AG10803 (cell line): ENCODE measurements at places on chromosomes 16 and 17.

GRCh38 chr16:10970065-10970464 is 25.7 kb downstream of the CLEC16A start:
- no peak for DNase-seq

- DNase-seq: peak; percentile 88
Measured at GRCh38 chr16:31460582-31461002, 1.3 kb downstream of the ARMC5 start.

DNA sequence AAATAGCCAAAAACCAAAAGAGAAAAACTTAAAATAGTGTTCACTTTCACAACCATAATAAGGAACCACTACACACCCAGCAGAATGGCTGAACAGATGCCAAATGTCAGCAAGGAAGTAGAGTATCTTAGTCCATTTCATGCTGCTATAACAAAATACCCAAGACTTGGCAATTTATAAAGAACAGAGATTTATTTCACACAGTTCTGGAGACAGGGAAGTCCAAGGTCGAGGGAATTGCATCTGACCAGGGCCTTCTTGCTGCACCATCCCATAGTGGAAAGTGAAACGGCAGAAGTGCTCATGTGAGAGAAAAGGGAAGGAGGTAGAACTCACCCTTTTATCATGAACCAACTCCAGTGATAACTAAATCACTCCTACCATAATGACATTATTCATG is 33.8 kb upstream of the CCL22 start:
- no peak for DNase-seq

GRCh38 chr17:29124925-29125273 is 55.3 kb downstream of the MYO18A start:
- no peak for DNase-seq

GRCh38 chr16:85894266-85894665 is 4.7 kb upstream of the IRF8 start:
- no peak for DNase-seq

DNA sequence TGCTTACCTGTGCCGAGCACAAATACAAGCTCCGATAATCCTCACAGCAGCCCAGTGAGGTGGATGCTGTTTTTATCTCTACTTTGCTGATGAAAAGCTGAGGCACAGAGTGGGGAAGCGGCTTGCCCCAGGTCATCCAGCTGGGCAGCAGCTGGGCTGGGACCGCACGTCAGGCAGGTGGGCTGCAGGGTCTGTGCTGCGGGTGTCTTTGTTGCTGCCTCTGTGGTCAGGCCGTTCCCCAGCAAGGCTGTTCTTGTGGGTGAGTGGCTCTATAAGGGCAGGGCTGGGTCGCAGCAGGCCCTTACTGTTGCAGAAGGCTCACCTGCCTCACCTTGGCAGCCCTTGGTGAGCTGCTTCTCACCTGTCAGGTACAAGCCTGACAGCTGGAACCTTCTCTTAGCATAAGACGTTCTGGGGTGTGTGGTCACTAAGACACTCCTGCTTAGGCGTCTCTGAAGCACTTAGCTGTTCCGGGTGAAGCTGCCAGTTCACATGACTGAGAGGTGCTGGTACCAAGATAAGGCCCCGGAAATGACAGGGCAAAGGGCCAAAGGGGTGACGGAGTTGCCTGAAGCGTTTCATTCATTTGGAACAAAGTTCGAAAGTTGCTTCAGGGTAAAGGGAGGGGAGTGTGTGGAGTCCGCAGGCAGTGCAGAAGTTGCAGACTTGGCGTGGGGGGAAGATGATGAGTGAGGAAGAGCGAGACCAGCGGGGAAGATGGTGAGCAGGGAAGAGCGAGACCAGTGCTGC is 17.4 kb downstream of the IRF8 start:
- no peak for DNase-seq

GRCh38 chr16:74580833-74581232 is 26.1 kb downstream of the GLG1 start:
- DNase-seq: peak; percentile 8

DNA sequence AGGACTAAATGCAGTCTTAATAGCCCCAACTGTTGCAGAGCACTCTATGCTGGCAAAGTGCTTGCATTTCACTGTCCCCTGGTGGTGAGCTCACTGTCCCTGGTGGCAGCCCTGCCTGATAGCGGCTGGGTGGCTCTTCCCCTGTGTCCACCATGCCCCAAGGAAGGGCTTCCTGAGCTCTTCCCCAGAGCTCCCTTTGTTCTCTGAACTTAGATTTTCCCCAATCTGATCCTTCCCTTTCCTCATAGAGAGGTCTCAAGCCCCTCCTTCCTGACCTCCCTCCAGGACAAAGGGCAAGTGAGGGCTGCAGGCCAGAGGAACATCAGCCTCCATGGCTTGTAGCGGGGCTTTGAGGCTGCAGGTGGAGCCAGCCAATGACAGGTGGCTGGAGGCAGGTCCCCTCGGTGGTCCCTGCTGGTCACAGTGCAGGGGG is 17.0 kb downstream of the BEAN1 start:
- no peak for DNase-seq

GRCh38 chr17:82938873-82939620 is 99.2 kb upstream of the ZNF750 start:
- DNase-seq: no peak

GRCh38 chr17:81349397-81350319 is 45.6 kb upstream of the BAHCC1 start:
- DNase-seq: no peak

DNA sequence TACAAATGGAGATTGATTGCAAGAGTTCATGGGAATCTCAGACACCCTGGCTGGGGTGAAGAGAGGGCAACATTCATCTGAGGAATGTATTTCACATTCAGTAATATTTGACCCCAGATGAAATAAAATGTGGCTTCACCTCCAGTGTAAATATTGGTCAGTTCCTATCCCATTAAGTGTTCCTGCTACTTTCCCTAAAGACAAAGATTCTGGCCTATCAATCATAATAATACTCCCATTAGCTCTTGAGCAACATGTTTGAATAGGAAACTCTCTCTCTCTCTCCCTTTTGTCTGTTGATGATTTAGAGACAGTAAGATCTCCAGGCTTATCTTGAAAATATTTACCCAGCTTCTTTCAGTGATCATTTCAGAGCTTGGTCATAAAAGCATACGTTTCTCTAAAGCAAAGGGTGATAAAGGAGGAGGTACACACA is 70.1 kb downstream of the KCNJ2 start:
- DNase-seq: no peak

- DNase-seq: no peak
Measured at GRCh38 chr17:67290711-67291291, 45.8 kb upstream of the HELZ start.

- no peak for DNase-seq
Measured at GRCh38 chr17:5530265-5531084, 44.1 kb downstream of the MIS12 start.

DNA sequence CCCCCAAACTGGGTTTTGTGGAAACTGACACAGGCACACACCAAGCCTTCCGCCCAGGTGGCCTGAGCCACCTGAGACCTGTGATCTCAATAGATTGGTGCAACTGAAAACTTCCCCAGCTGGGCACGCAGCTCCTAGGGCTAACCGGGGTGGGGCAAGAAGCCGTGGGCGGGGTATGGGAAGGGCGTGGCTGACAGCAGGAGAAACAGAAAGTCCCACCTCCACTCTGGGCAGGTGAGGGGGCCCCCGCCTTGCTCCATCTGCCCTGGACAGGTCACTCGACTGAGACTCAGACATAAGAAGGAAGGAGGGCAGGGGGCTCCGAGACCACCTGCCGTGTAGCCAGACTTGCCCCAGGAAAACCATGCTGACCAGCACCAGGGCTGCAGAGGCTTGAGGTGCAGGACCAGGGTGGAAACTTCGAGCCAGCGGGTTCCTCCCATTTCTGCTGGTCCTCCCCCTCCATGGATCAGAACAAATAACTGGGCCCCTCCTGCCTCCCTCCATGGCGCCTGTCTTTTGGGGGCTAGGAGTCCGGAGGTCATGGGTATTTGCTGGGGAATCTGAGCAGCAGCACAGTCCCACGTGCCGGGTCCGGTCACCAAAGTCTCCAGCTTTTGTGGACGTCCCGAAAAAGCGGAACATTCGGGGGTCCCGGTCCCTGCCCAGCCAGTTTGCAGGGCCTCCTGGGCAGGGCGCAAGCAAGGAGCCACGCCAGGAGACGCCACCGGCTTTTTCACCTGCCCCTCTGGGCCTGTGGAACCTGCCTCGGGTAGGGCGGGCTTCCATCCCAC is 1.3 kb downstream of the TIMP2 start:
- no peak for DNase-seq

- DNase-seq: no peak
Measured at GRCh38 chr16:23889189-23889588, 53.4 kb downstream of the PRKCB start.

DNA sequence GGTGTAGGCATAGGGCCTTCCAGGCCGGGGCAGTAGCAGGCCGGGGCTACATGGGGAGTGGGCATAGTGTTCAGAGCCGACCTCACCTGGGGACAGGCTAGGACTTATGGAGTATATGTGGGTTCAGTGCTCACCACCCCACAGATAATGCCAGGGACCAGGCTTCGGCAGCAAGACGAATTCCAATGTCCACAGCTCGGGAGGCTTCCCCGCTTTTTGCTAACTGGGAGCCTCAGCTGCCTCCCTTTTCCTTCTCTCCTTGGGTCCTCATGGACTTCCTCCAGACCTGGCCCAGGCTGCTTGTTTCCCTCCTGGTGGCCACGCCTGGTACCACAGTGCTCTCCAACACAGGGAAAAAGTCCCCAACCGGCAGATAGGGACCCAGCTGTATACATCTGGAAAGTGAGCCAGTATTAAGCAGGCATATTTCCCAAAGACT is 20.1 kb upstream of the SLC46A1 start:
- no peak for DNase-seq

- peak; percentile 66 for DNase-seq
Measured at GRCh38 chr17:40646791-40647623, 611 bp downstream of the SMARCE1 start.

DNA sequence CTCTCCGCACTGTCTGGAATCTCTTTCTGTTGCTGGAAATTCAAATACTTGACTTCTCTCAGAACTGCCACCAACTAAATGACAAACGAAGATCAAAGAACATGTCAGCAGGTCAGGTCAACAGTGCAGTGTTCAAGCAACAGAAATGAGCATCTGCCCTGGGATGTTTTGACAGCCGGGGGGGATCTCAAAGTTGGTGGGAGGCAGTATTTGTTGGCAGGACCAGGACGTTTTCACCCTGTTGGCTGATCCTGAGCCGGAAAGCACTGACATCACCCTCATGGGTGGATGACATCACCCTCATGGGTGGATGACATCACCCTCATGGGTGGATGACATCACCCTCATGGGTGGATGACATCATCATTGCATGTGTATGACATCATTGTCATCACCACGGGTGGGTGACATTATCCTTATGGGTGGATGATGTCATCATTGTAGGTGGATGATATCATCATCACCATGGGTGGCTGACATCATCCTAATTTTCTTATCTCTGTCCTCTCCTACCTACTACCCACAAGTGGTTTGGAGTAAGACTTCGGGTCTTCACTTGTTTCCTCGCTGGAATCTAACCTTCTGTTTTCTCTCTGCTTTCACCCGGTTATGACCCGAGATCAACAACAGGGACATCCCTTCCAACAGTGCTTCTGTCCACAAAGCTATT is 18.9 kb downstream of the DNAH17 start:
- DNase-seq: no peak

DNA sequence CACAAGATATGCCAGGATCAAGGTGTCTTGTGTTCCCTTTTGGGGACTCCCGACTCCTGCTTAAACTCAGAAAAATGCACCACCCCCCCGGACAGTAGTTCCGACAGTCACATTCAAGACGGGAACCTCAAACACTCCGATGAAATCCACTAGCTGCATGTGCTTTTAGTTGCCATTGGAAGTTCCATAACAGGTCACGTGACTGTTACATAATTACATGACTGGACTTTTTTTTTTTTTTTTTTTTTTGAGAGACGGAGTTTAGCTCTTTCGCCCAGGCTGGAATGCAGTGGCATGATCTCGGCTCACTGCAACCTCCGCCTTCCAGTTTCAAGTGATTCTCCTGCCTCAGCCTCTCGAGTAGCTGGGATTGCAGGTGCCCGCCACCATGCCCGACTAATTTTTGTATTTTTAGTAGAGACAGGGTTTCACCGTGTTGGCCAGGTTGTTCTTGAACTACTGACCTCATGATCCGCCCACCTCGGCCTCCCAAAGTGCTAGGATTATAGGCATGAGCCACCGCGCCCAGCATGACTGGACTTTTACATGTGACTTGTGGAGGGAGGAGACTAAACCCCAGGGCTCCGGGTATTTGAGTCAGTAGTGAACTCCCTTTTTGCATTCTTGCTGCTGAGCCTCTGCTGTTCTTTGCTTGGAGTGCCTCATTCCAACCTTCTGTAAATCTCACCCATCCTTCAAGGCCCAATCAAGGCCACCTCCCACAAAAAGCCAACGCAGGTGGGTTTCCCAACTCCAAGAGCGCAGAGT is 1.6 kb downstream of the SIRT7 start:
- DNase-seq: peak; percentile 57

GRCh38 chr17:59378675-59379074 is 47.2 kb downstream of the YPEL2 start:
- DNase-seq: peak; percentile 95

DNA sequence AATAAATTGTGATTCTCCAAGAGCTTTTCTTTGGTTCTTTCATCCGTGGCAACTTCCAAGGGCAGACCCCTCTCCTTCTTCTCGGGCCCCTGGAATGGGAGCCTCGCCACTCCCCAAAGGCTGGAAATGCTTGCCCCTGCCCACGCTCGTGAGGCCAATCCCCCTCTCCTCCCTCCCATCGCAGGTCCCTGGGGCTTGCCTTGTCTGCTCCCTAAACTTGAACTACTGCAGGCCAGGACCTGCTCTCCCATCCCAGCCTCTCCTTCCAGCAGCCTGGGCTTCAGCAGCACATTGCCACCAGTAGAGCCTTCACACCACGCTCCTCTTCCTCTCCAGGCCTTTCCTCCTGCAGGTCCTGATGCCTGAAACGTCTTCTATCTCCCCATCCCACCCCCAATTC is 11.1 kb downstream of the PITPNM3 start:
- DNase-seq: no peak
